Nucleus accumbens (tissue), 56 donors: ENCODE measurements at places on chromosomes 6 and 20.

- peak; percentile 29 for DNase-seq
Observed at GRCh38 chr20:36063916-36064657, 90.5 kb upstream of the EPB41L1 start.

DNA sequence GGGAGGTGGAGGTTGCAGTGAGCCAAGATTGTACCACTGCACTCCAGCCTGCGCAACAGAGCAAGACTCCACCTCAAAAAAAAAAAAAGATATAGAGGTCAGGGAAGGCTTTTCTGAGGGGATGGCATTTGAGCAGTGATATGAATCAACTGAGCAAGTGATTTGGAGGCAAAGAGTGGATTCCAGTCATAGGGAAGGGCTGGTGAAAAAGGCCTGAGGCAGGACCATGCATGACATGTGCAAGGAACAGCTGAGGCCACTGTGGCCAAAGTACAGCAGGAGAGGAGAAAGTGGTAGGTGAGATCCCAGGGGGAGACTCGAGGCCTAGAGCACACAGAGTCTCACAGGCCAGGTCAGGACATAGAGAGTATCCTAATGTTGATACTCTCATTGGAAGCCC lies 20.1 kb upstream of the PTPRT start:
- DNase-seq = no peak

GRCh38 chr6:37635319-37635718 lies 62.4 kb downstream of the MDGA1 start:
- DNase-seq = no peak

DNA sequence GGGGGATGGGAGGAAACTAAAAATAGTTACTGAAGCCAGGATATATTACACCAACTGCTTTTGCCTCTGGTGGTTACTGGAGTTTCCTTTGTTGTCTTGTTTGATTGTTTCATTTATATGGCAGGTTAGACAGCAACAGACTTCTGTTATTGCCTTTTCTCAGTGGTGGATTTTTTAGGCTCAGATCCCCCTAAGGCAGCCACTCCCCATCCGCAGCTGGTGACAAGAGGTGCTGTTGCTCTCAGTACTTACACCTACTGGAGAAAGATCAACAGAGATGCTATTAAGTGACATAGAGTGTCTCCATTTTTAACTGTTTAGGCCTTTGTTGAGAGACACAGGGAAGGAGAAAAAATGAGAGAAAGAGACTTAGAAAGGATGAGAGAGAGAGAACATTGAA lies 552.1 kb downstream of the PKHD1 start:
- no peak for DNase-seq

- DNase-seq = no peak
Observed at GRCh38 chr20:33796263-33796906, 14.8 kb upstream of the CHMP4B start.

- DNase-seq = no peak
Observed at GRCh38 chr20:46078954-46079353, 10.8 kb downstream of the NCOA5 start.

GRCh38 chr6:113351173-113351834 lies 505.8 kb upstream of the MARCKS start:
- no peak for DNase-seq

DNA sequence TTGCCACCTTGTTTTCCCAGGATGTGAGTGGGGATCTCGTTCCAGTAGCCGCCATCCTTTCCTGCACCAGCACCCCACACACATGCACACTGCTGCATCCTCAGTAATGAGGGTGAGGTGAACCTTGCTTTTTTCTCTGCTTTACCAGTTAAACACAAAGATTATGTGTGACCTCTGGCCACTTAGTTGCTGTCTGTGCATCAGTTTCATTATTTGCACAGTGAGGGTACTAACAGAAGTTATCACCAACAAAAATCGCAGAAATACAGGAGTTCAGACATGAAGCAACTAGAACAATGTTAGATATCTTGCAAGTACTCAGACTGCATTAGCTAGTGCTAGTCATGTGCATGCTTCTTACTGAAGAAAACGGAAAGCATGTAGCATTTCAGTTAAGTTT lies 17.4 kb upstream of the DACT2 start:
- DNase-seq = no peak

DNA sequence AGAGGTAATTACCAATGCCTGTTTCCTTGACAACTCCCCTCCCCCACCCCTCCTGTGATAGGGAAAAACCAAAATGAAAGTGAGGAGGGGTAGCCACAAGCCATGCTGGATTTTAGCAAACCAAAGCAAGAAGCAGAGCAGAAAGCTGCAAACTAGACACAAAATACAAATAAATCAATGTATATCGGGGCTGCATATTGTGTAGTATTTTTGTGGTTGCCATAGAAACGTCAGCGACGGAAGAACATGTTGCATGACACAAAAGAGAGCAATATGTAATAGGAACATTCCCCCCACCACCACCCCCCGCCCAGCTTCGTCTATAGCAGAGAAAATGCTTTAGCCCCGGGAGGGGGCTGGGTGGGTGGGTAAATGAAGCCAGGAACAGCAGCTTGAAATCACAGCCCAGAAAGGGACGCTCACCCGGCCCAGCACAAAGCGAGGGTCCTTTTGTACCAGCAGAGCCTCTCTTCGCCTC lies 548 bp downstream of the AGPAT4 start:
- peak; percentile 58 for DNase-seq

DNA sequence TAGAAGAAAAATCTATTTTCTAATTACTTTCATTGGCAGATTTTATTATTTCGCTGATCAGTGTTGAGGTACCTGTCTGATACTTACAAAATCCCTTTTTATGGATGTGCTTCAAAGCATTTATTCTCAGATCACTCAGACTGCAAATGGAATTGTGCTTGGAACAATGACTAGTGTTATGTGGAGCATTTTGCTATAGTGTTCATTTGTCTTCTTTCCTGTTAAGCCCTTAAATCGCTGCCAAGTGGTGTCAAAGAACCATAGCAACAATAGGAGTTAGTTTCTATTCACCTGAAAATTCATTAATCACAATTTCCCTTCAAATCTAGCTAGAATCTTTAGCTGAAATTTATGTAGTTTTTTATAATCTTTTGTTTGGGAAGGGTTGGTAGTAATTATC lies 29.8 kb downstream of the SMPDL3A start:
- no peak for DNase-seq
